EH (cell line): ENCODE measurements at places on chromosomes 1 and 21.

- peak; percentile 89 for DNase-seq
These were observed 67.3 kb upstream of the AKT3 start for GRCh38 chr1:243917177-243917862.

GRCh38 chr1:37497832-37498231 lies 16.7 kb downstream of the MEAF6 start:
- DNase-seq: no peak

GRCh38 chr21:34812504-34813265 lies 143.9 kb downstream of the CLIC6 start:
- DNase-seq: peak; percentile 98

DNA sequence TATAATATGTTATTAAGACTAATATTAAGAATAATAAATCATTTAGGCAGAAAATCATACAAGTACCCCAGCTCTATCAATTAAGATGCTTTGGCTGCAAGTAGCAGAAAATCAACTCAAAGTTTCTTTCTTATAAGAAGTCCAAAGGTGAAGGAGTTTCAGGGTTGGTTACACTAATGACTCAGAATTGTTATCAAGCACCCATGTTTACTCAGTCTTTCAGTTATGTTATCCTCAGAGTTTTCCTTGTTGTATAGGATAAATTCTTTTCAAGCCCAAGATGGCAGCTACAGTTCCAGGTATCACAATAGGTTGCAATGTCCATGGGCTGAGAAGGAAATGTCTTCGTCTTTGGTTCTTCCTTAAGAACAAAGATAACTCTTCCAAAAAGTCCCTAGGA lies 163.6 kb downstream of the TNFSF18 start:
- DNase-seq: no peak

DNA sequence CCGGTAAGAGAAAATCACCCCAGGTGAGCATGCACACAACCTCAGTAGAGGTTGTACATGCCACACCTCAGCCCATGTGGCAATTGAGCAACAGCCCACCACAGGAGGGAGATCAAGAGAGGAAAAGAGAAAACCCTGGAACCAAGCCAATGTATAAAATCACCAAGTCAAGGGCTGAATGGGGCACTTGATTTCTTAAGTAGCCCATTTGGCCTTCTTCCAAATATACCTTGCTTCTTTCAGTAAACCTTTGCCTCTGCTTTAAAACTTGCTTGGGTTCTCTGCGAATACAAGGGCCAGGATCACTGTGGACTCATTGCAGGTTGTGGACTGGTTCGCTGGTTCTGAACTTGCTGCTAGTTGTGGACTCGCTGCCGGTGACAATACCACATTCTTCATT lies 1814.0 kb downstream of the PLA2G4A start:
- no peak for DNase-seq

DNA sequence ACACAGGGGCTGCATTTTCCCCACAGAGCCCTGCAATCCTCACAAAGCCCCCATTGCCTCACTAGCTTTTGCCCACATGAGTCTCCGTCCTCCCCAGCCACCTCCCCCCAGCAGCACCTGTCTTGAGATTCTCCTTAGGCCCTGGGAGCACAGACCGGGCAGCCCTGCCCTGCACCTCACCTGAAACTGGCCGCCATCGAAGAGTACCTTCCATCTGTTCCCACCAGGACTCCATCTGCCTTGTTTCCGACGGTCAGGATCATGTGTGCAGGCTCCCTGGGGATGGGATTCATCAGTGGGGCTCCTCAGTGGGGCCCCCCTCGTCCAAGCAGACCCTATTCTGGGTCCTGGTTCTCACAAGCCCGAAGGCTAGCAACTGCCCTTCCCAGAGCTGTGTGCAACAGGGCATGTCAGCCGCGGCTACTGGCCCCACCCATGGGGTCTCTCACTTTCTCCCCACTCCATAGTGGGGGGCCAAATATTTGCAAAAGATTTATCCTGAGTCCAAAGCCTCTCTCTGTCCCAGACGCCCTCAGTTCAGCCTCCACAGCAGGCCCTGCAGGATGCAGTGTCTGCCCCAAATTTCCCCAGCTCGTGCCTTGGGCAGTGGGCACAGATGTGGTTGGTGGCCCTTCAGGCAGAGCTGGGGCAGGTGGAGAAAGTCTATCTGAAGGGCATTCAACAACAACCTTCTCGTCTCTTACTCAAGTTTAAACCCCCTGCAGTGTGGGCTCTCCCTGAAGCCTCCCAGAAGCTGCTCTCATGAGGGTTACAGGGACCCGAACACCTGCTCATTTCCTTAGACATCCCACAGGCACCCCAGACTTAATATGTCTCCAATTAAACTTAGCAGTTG lies 4.8 kb downstream of the PDZK1IP1 start:
- no peak for DNase-seq

- peak; percentile 39 for DNase-seq
These were observed 145.5 kb downstream of the TIAM1 start for GRCh38 chr21:31198575-31198974.

GRCh38 chr21:34320011-34320410 lies 43.8 kb upstream of the KCNE2 start:
- DNase-seq: no peak

GRCh38 chr1:231241750-231242149 lies 738 bp downstream of the GNPAT start:
- peak; percentile 26 for DNase-seq

DNA sequence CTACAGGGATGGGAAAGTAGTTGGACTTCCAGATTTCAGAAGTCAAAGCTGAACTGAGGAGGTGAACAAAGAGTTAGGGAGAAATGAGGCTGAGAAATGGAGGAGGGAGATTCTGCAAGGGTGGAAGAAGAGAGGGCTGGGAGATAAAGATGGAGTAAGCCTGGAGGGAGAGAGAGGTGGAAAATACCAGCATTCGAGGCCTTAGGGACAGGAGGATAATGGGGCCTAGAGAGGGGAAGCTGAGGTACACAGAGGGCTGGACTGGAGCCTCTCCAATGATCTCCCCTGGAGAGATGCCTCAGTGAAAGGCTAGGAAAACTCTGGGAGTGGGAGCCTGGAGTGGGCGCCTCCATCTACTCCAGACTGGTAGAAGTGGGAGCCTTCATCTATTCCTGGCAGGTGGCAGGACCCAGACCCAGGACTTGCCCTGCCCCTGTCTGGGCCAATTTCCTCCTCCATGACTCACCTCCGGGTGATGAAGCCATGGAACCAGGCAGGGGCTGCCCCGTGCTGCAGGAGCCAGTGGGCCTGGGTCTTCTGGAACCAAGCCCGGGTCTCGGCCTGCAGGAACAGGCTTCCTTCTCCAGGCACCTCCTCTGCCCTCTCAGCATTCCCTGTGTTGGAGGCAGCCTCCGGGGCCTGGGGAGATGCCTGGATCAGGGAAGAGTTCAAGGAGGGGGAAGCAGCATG lies 1.9 kb downstream of the SH2D2A start:
- no peak for DNase-seq

DNA sequence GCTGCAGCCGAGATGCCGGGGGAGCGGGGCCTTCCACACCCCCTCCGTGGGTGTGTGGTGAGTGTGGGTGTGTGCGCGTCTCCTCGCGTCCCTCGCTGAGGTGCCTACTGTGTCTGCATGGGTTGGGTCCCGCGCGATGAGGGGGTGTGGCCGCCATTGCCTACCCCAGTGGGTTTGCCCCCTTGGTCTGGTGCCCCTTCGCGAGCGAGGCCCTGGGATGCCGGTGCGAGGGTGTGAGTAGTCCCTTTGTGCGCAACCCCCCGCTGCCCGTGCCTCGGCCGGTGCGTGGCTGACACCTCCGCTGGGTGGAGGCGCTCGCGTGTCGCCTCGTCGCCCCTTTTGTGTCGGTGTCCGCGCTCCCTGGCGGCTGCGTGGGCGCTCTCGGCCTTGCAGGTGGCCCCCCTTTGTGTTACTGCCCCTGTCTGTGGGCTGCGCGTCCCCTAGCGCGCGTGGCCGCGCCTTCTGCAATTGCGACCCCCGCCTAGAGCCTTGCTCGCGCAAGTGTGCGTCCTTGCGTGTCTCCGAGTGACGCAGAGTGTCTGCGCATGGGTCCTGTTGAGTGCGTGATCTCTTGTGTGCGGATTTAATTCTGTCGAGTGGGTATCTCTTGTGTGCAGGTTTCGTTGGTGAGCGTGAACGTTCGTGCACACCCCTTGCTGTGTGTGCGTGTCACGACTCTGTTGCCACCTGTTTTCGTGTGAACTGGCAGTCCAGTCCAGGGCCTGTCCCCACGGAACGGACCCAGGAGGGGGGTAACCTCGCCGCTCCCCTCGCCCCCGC lies 553 bp downstream of the TTC3 start:
- DNase-seq: peak; percentile 46
